ENCODE measurements at places on chromosomes 12 and 14. TPM values are rescaled to one million over a fixed set of nuclear protein-coding genes. Genes with fewer than 3 reads are reported as not detected.

Gene NR1H4
- total RNA-seq: not detected

Gene B4GALNT3
- total RNA-seq: 14.3 TPM

Gene KRT2
- 0.09 TPM for total RNA-seq

Gene TSPAN11
- total RNA-seq: not detected

Gene VDR
- total RNA-seq: 41.6 TPM

Gene RAD51AP1
- total RNA-seq: 39.6 TPM

Gene C12orf54
- not detected for total RNA-seq

Gene CD69
- 86.5 TPM for total RNA-seq
